Activated gamma-delta T cell (primary cell): ENCODE measurements at places on chromosomes 6 and 20.

DNA sequence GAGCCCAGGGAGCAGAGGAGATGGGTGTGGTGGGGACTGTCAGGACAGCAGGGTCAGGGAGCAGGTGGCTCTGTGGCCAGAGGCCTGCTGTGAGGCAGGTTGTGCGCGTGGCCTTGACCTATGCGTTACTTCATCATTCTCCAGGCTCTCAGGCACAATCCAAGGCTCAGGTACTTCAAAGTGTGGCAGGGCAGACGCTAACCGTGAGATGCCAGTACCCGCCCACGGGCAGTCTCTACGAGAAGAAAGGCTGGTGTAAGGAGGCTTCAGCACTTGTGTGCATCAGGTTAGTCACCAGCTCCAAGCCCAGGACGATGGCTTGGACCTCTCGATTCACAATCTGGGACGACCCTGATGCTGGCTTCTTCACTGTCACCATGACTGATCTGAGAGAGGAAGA lies 535 bp downstream of the NCR2 start:
- no peak for DNase-seq

DNA sequence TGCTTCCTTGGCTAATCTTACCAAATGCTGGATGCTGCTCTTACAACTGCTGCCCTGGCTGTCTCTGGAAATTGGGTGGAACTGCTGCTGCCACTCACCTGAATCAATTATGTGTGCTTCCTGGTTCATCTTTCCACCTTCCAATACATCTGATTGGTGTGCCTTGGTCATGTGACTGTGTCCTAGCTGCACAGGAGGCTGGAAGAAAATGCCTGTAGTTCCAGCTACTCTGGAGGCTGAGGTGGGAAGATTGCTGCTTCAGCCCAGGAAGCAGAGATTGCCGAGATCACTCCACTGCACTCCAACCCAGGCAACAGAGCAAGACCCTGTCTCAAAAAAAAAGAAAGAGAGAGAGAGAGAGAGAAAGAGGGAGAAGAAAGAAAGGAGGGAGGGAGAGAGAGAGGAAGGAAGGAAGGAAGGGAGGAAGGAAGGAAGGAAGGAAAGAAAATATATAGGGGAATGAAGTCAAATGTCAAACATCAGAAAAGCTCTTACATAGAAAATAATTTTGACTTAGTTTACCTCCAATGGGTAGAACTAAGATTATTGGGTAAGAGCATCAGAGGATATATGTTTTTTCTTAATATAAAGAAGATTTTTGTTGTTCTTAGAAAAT lies 14.1 kb upstream of the PPARD start:
- DNase-seq = no peak

DNA sequence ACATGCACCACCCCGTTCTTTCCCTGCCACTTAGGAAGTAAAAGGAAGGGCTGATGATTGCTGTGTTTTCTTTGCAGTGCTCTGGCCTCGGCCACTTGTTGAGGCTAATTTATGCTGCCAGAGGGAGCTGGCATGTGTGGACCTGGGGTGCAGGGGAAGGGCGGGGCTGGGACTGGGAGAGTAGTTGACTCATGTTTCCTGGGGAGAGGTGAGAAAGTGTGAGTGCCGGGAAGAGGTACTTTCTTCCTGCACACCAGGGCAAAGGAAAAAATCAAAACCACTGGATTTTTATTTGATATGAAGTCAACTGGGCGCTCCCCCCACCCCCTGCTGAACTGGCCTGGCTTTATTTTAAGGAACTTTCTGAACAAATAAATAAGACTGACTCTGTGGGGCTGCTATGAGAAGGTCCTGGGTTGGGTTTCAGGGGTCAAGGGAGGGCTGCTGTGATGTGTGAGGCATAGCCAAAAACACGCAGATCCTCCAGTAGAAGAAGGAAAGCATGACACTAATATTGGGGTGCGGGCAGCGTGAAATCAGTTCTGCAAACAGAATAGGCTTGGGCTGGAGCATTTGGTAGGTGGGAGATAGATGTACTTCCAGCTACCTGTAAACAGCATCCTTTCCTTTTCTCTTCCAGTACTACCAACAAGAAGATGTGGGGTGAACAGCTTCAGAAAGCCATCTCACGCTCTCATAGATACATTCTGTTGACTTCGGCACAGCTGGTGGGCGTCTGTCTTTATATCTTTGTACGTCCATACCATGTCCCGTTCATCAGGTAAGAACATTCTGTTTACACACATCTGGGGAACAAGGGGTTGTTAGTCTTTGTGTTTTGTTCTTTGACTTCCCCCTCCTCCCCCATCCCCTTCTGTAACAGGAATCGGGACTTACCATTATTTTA lies 87.5 kb downstream of the SYNJ2 start:
- DNase-seq = no peak

DNA sequence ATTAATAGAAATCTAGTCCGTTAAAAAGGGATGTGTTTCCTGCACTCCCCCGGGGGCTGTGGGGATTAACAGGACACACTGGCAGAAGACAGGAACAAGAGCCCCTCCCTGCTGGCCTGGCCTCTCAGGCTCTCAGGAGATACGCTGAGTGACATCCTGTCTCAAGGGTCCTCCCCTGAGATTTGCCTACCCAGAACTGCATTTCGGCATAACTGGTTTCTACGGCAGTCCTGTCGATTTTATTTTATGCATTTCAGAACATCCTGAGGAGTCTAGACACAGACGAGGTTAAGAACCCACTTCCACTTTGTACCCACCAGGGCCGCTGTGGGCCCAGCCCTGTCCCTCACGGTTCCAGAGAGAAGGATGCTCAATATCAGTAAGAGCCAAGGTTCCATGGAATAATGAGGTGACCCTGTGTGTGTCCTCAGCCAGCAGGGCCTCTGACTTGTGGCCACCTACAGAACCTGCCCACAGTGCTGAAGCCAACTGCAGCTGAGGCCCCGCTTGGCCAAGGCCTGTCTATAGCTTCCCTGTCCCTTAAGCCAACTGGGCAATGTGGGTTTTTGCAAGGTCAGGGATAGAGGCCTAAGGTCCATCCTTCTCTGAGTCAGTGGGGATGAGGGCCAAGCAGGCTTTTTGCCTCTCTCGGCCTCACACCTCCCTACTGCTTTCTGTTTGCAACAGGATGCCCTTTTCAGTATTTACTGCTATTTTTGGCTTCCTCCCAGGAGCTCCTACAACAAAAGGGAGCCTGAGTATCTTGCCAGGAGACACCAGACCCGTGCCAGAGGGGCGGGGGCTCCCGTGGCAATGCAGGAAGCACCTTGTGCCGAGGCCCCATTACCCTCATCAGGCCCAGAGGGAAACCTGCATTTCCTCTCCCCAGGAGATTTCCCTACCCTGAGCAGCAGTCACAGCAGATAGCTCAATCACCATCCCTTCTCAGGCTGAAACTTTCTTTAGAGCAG lies 14.7 kb downstream of the UQCC2 start:
- no peak for DNase-seq

- DNase-seq = no peak
Observed at GRCh38 chr6:17949168-17949567, 38.3 kb downstream of the KIF13A start.

DNA sequence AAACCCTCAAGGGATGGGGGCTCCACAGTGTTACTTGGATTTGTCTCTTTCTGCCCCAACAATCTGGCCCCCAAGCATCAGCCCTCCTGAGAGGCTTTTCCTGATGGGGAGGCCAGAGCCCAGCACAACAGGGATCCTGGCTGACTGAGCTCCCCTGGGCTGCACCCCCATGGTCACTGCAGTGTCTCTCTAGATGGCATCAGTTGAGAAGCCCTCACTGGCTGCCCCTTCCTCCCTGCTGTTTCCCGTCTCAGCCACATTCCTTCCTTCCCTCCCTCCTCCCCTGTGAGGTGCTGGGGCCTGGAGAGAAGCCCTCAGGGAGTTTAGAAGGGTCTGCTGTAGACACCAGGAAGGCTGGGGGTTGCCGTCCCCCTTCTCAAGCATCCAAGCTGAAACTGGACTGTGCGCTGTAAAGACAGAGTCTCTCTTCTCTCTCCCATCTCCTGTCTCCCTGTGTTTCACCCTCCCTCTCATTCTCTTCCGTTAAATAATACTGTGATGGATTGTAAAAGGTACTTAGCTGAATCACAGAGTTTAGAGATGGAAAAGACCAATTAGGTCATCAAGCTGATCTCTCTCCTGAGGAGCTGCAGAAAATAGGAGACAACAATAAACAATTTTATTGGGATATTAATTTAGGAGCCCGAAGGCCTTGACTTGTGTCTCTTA lies 29.7 kb downstream of the SAYSD1 start:
- DNase-seq = no peak

DNA sequence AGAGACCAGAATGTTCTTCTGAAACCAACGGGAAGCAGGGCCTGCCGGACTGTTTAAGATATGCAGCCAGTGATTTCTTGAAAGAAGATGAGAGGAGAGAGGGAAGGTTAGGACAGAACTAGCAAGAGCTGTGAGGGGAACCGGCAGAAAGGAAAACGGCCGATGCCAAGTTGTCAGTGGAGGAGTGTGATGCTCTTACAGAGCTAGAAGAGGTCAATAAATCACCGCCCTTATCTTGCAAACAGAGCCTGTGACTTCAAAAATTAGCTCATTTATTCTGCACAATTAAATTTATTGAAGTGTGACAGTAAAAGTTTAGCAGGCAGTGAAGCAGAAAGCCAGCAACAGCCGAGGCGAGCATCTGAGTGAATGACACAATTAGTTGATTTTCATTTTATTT lies 509.5 kb upstream of the ID4 start:
- DNase-seq = no peak

DNA sequence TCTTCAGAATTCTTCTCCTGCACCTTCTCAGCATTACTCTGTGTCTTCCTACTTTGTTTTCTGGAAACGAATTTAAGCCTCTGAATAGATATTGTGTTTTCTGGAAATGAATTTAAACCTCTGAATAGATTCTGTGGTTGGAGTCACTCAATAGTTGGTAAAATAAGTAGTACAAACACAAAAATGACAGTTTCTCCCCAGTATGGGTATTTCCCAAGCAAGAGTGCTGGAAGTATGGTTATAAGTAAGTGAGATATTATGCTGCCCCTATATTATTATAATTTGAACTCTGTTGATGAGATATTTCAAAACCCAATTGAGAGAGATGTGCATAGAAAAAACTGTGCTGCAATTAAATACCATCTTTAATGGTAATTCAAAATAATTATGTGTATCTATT lies 94.9 kb downstream of the TINAG start:
- no peak for DNase-seq

GRCh38 chr6:33008944-33009861 lies at the start of gene HLA-DOA:
TSS of gene HLA-DOA (minus strand) at chr6:33009591.
- no peak for DNase-seq

DNA sequence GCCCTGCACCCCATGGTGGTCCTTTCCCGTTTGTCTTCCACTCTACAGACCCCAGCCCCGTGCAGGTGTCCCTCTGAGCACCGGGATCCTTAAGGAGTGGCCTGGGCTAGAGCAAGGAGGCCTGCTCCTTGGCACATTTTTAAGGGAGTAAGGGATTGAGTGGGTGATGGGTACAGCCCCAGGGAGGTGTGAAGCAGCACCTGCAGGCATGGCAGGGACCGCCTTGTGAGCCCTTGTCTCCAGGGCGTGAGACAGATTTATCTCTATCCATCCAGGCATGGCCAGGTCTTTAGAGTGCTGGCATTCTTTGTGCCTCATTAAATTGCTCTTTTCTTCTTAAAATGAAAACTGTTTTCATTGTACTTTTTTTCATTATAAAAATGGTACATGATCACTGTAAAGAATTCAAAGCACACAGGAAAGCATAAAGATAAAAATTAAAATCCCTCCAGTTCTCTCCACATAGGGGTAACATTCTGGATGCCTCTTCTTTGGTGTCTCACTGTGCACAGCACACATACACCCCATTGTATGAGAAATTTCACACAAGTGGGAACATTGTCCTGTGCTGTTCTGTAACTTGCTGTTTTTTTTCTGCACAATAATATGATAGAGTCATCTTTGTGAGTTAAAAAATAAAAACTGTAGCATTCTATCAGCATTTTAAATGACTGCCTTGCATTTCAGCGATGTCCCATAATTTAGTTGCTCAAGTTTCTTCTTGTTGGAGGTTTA lies 31.9 kb upstream of the ZNF831 start:
- DNase-seq = no peak

DNA sequence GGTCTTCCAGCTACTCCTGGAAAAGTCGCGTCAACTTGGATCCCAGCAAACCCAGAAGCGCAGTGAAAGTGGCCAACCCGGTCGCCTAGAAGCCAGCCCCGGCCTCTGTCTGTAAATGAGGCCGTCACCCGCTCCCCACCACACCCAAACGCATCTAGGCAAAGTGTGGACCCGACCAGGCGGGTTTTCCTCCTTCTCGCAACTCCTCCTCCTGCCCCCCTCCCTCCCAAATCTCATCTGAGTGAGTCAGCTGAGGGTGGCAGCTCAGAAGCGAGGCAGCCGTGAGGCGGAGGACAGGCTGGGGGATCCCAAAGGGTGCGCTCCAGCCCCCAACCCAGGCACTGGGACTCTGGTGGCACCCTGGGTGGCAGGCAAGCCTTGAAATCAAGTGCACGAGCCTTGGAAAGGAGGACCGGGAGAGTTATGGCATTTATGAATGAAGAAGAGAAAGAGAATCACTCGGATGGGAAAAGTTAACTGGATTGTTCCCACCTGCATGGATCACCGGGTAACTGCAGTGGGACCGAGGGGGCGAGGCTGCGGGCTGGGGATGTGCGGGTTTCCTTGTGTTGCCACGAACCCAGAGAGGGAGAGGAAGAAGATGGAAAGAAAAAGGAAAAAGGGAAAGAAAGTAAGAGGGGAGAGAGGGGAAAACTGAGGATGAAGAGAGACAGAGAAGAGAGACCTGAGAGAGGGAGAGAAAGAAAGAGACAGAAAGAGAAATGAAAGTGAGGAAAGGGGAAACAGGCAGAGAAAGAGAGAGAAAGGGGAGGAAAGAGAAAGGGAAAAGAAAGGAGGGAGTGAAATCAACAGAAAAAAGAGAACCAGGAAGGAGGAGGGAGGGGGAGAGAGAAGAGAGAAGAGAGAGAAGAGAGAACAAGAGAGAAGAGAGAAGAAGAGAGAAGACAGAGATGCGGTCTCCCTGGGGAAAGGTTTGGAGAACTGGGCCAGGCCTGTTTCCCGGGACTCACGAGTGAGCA lies at the start of gene APCDD1L:
Gene APCDD1L, minus strand, starts transcription at position 167 of the 980 bp plus-strand sequence. CDS start 692 bp downstream, outside the sequence.
- no peak for DNase-seq

DNA sequence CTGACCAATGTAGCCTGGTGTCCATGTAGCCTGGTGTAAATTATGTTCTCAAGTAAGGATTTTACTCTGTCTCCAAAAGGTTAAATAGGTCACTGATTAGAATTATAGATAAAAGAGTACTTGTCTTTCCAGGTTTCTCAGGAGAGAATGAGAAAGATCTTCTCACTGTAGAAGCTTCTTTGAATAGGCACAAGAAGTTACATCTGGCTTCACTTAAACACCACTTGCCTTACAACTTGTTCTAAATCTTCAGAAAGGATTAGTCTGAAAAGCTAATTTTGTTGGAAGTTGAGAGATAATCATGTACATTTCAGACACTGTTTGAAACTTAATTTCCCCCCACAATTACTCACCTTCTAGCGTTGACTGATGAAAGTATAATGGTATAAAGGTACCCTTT lies 275.3 kb downstream of the FARS2 start:
- DNase-seq = no peak

- no peak for DNase-seq
Observed at GRCh38 chr20:31549513-31549880, 35.3 kb downstream of the HM13 start.

- DNase-seq = no peak
Observed at GRCh38 chr6:141199074-141199473, 933.7 kb upstream of the GJE1 start.

- no peak for DNase-seq
Observed at GRCh38 chr20:62679978-62680589, 28.6 kb upstream of the NTSR1 start.
